Activated T-cell treated with anti-CD3 and anti-CD28 coated beads for 24 hours (primary cell): ENCODE measurements at places on chromosomes 4 and X.

DNA sequence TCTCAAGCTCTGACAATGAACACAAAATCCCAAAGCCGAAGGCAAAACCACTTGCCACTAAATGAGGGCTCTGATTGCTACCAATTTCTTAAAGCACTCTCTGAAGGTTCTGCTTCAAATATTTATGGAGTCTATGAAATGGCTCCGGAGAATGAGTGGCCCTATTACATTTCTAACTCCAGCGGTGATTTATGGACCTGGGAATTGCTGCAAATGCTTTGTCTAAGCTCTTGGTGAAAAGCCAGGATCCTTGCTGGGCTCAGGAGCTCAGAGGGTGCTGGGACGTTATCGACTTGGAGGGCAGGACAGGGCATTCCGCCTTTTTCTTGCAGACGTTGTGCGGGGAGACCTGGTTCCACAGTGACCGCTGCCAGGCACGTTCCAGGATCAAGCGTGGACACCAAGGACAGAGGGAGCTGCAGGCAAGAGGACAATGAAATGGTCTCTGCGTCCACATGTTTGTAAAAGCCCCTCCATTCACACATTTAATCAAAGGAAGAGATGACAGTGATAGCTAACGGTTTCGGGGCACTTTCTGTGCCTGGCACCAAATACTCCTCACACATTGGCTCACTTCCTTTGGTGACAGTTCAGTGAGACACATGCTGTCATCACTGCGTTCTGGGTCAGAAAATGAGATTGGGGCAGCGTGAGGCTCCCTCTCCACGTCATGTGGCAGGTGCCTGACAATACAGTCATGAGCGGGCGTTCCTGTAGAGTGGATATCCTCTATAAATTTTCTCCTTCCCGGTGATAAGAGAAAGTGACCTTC is 58.8 kb downstream of the C4orf50 start:
- DNase-seq: no peak

- no peak for DNase-seq
Measured at GRCh38 chr4:79682161-79682560, 274.1 kb upstream of the GK2 start.

GRCh38 chr4:98739751-98740150 is 81.3 kb upstream of the TSPAN5 start:
- DNase-seq: no peak

GRCh38 chrX:81240701-81241331 is 38.9 kb downstream of the SH3BGRL start:
- DNase-seq: no peak

GRCh38 chr4:67580577-67580976 is 22.1 kb downstream of the STAP1 start:
- no peak for DNase-seq

- no peak for DNase-seq
Measured at GRCh38 chrX:10557166-10557565, 63.2 kb downstream of the MID1 start.

DNA sequence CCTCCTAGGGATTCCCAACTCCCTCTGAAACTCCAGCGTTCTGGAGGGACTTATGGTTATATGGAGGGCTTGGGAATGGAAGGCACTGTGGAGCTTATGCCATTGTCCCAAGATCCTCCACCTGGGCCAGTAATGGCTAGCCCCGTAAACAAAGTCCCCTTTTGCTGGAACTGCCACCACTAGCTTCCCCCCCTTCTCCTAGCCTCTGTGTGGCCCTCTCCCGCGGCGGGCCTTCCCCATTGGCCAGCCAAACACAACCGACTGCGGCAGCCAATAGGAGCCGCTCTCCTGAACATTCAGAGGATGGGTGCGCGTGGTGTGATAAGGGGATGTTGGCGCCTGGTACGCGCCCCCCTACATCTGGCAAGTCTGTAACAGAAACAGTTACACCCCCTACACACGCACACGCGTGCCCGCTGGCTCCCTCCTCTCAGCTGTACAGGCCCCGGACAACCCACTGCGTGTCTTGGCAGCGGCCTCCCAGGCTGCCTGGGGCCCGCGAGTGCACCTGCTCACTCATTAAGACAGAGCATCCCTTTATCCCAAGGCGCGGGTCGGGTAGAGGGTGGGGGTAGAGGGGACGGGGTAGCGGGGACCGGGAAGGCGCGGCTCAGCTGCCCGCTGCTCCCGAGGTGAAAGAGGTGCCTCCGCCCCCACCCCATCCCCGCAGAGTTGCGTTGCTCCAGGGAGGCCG is 863 bp upstream of the RAB33A start:
- peak; percentile 41 for DNase-seq

GRCh38 chr4:2696423-2696822 is 59.7 kb downstream of the TNIP2 start:
- no peak for DNase-seq

DNA sequence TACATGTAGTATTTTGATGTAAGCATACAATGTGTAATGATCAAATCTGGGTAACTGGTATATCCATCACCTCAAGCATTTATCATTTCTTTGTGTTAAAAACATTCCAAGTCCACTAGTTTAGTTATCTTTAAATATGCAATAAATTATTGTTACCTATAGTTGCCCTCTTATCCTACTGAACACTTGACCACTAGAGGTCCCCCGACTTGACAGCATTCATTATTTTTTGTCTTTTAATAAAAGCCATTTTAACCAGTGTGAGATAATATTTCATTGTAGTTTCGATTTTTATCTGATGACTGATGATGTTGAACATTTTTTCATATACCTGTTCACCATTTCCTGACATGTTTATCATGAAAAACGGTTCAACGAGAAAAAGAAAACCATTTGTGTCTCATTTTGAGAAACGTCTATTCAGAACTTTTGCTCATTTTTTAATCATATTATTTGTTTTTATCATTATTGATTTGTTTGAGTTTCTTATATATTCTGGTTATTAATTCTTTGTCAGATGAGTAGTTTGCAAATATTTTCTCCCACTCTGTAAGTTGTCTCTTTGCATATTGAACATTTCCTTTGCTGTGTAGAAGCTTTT is 199.0 kb upstream of the CXXC4 start:
- DNase-seq: no peak

DNA sequence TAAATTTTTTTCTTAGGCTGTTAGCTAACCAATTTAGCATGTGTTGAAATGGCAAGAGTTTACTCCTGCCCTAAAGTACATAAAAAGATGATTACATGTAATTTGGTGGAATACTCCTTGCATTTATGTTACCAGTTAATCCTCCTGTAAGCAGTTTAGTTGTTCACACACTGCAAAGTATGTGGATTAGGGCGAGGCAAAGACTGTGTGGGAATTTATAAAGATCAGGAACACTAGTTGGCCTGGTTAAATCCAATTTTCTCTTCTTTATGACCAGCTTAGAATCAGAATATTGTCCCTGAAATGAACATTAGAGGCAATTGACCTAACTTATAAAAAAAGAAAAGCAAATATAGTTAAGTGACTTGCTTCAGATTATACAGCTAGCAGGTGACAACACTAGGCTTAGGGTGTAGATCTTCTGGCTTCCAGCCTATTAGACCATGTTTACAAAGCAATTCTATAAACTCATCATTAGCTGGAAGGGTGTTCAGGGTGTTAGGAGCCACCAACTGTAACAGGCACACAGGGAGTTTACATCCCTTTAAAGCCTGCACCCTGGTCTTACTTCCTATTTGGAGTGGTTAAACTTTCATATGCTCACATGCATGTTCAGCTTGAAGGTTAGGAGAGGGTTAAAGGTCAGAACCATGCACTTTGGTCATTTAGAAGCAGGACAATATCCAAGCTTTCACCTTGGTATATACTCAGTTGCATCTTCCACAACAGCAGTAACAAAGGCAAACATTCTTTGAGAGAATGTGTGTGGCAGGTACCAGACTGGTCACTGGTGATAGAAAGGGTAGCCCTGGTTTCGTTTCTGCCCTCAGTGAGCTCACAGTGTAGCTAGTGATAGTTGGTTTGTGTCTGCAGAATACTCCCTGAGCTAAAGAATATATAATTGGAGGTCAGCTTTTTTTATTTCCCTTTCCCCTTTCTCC is 72.6 kb downstream of the GC start:
- DNase-seq: no peak

GRCh38 chr4:82777857-82778525 is 20.6 kb downstream of the SCD5 start:
- no peak for DNase-seq

DNA sequence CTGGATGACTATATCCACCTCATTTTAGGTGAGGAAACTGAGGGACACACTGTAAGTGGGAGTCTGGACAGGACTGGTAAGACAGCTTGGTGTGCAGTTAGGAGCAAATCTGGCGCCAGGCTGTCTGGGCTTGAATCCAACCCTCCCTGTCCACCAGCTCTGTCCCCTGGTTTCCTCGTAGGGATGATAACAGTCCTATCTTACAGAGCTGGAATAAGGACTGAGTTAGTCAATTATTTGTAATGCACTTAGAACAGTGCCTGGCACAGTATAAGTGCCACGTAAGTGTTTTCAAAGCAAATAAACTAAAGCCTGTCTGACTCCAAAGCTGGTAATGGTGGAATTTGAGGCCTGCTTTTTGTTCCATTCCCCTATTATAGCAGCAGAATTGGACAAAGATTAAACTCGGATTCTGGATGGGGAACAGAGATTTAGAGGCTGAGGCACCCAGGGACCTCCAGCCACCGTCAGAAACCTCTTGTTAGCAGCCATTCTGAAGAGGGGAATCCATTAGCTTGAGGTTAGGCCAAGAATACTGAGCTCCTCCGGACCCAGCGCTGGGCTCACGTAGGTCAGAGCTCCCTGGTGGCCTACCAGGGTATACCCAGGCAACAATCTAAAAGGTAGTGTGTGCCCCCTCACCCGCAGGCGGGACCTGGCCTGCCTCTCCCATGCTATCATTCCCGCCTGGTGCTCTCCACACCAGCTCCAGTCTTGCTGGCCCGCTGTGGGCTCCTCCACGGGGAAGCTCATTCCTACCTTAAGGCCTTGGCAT is 102.1 kb downstream of the UCHL1 start:
- DNase-seq: no peak

DNA sequence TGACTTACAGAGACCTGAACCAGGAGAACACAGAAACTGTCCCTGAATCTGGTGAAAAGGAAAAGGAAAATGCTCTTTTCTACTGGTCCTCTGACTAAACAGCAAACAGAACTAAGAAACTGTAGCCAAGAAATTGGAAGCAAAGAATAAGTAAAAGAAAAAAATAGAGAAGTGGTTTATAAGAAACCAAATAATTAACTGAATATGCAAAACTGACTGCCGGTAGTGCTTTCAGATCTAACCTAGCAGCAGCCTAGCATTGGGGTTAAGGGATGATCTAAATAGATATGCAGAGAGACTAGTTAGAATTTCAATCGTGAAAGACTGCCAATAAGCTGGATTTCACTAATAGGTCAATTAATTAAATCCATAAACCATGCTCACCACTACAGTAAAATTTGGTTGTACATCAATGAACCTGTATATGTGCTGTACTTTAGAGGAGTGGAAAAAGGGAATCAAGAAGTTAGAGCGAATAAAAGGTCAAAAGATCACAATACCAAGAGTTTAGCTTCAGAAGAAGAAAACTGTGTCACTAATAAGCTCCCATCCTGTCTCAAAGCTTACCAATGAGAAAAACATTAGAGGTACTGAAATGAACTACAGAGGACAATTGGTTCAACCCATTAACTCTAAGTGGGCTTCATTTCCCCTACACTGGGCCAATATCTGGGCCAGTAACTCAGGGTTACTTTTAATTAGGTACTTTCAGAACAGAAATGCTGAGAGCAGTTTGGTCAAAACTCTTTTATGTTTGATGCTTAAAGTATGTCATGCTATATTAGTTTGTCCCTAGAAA is 53.6 kb downstream of the KLHL13 start:
- no peak for DNase-seq

GRCh38 chr4:38523524-38524448 is 140.2 kb upstream of the KLF3 start:
- peak; percentile 36 for DNase-seq

- DNase-seq: no peak
Measured at GRCh38 chrX:152733261-152733975, at the start of the genes CSAG1 and MAGEA12. TSS of gene CSAG1 (minus strand) at chrX:152733721. CDS start at chrX:152732460, 1,261 bp downstream. TSS of gene MAGEA12 (plus strand) at chrX:152733757. CDS start at chrX:152736162, 2,405 bp downstream.

DNA sequence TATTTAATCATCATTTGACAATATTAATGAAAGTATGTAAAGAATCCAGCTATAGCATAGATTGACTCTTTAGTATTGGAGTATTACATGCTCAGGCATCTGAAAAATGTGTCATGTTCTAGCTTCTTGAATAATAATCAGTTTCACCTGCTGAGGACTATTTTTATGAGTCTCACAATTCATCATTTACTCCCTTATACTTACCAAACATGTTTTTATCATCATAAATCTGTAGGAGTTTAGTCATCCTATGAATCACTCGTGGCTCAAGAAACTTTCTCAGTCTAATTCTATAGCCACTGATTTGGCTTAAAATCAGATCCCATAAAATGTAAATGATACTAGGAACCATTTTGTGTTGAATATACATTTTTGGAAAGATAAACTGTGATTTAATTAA is 1616.1 kb downstream of the C4orf33 start:
- DNase-seq: no peak

DNA sequence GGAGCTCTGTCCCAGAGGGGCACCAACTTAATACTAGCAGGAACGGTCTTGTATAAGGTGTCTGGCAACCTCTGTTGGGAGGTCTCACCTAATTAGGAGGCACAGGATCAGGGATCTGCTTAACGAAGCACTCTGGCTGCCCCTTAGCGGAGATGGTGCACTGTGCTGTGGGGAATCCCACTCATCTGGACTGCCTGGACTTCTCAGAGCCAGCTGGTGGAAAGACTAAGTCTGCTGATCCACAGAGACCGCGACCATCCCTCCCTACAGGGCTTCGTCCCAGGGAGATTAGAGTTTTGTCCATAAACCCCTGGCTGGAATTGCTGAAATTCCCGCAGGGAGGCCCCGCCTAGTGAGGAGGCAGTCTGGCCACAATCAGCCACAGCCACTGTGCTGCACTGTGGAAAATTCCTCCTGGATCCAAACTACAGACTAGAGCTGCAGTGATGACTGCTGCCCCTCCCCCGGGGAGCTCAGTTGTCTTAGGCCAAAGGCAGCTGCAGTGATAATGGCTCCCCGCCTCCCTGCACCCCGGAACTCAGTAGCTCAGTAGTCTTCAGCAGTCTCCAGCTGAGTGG is 22.0 kb upstream of the ZCCHC4 start:
- no peak for DNase-seq

GRCh38 chr4:81152839-81153713 is 61.9 kb downstream of the PRKG2 start:
- DNase-seq: no peak

- DNase-seq: no peak
Measured at GRCh38 chr4:2104556-2105345, 45.6 kb downstream of the NAT8L start.

DNA sequence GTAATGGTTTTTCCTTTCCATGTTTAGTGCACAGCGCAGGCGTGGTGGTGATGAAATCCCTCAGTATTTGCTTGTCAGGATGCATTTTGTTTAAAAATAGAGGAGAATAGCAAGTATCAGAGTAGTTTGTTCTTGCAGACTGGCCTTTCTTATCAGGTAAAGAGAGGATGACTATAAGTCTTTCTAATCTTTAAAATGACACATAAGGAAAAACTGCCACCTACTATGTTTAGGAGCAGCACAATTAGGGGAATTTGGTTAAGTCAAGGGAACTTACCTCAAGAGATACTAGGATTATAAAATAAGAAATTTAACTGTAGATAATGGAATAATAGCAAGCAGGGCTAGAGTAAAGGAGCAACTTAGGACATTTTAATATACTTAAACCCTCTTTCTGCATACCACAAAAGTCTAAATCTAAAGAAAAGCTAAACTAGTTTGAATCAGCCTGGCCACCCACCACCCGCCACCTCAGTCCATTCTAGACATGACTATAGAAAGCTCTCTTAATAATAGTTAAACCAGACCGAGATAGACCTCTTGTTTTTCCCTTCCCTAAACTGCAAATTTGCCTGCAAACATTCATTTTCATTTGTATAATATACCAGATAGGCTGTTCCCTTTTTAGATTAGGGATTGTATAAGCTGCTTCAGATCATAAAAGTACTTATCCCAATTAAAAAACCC is 62.0 kb downstream of the APOOL start:
- no peak for DNase-seq

- DNase-seq: no peak
Measured at GRCh38 chrX:66014084-66014483, 25.8 kb downstream of the VSIG4 start.
